ENCODE measurements at places on chromosomes 1 and 21.

GRCh38 chr1:244954359-244954758 lies 90.0 kb upstream of the HNRNPU start:
- no peak for DNase-seq

- no peak for DNase-seq
These were observed 59.9 kb downstream of the WNT9A start for GRCh38 chr1:227887697-227888403.

- no peak for DNase-seq
These were observed 123.2 kb downstream of the DMRTB1 start for GRCh38 chr1:53582211-53583020.

DNA sequence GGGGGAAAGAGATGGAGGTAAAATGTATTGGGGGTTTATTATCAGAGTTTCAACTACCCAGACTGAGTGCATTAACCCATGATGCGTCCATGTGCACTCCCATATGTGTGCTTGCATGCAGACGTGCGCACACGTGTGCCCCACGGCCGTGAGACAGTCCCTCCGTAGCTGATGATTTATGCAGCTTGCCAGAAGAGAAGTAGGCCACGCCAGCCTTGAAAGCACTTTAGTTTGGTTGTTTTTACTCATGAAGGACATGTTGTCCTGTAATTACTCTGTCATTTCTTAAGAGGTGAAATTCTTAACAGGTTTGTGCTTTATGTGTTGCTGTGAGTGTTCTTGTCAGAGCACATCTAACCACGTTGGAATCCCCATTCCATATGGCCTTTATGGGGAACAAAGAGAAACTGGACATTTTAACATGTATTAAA lies 467.8 kb downstream of the LMO4 start:
- no peak for DNase-seq

- DNase-seq: no peak
These were observed 3.1 kb upstream of the P3R3URF start for GRCh38 chr1:46179138-46180081.

- no peak for DNase-seq
These were observed 31.4 kb upstream of the PKP1 start for GRCh38 chr1:201251851-201252430.

DNA sequence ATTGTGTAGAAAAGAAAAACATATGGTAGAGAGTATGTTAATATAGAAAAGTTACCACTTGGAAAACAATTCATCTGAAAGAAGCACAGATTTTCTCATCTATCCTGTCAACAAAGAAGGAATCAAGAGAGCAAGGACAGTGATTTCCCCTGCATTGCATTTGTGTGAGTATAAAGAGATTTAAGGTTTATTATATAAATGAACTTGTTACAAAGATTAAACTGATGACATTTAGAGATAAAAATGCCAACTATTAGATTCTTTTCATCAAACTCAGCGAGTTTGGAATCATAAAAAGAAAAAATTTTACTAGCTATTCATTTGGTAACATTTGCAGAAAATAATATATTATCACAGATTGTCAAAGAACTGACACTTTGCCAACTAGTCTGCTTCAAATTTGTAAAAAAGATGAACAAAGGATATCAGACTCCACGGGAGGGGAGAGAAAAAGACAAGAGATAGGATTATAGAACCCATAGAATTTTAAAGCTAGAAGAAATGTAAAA lies at the start of gene RGS21:
RGS21 (plus strand) TSS at position 51 of the 509 bp plus-strand sequence. CDS start 26,045 bp downstream, outside the sequence.
- no peak for DNase-seq

DNA sequence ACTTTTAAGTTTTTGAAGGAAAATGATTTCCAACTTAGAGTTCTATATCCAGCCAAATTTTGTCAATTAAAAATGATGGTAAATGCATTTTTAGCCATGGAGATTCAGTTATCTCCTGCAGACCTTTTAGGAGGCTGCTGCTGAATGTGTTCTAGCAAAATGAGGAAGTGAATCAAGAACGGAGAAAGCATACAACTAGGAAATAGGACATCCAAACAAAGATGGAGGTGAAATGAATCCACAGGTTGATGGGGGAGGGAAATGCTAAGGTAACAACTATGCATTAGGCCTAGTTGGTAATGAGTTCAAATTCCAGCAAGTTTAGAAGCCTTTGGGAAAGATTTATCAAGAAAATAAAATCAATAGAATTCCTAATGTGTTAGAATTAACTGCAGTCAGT lies 80.5 kb downstream of the FNBP1L start:
- no peak for DNase-seq

- no peak for DNase-seq
These were observed 43.6 kb downstream of the LRRC7 start for GRCh38 chr1:69611316-69611715.

- no peak for DNase-seq
These were observed 56.1 kb downstream of the KAZN start for GRCh38 chr1:14654554-14654953.

DNA sequence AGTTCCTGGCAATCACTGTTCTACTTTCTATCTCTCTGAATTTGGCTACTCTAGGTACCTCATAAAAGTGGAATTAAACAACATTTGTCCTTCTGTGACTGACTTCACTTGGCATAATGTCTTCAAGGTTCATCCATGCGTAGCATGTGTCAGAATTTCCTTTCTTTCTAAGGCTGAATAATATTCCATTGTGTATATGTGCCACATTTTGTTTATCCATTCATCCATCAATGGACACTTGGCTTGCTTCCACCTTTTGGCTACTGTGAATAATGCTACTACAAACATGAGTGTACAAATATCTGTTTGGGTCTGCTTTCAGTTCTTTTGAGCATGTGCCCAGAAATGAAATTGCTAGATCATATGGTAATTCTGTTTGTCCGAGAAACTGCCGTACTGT lies 14.7 kb downstream of the CACHD1 start:
- DNase-seq: no peak

- DNase-seq: no peak
These were observed 544.5 kb upstream of the DAB1 start for GRCh38 chr1:57968321-57968720.

GRCh38 chr1:76942549-76942948 lies 75.3 kb downstream of the ST6GALNAC5 start:
- DNase-seq: no peak

DNA sequence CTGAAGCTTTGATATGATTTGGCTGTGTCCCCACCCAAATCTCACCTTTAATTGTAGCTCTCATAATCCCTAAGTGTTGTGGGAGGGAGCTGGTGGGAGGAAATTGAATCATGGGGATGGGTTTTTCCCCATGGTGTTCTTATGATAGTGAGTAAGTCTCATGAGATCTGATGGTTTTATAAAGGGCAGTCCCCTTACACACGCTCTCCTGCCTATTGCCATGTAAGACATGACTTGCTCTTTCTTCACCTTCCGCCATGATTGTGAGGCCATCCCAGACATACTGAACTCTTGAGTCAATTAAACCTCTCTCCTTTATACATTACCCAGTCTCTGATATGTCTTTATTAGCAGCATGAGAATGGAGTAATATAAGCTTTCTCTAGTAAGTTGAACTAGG lies 261.9 kb downstream of the HLX start:
- no peak for DNase-seq

Measured in stimulated activated CD4-positive, alpha-beta T cell treated with anti-CD3 and anti-CD28 coated beads, Interleukin-15, amount 100 ng/mL, for 48 hours (primary cell).